ENCODE measurements at places on chromosomes 3 and 15.

DNA sequence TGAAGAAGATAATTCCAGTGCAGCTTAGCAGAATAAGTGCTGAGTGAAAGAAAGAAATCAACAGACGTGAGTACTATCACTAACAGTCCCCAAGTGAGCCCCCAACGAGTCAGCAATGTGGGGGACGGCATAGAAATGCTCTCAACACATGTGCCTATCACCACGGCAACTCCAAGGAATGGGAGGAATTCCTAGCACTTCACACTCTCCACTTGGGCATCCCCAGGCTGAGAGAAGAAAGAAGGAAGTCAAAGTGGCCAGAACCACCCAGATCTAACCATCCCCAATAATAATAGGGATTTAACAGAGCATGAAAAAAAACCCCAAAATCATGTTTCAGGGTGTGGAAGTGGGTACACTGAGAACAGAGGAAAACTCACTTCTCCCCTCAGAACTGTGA is 29.3 kb upstream of the CPNE4 start:
- DNase-seq = no peak

GRCh38 chr3:123841476-123842238 is 42.5 kb downstream of the MYLK start:
- DNase-seq = no peak

GRCh38 chr3:195753581-195753980 is 32.8 kb downstream of the MUC20 start:
- no peak for DNase-seq

GRCh38 chr3:51684971-51685751 is 14.1 kb downstream of the TEX264 start:
- no peak for DNase-seq

DNA sequence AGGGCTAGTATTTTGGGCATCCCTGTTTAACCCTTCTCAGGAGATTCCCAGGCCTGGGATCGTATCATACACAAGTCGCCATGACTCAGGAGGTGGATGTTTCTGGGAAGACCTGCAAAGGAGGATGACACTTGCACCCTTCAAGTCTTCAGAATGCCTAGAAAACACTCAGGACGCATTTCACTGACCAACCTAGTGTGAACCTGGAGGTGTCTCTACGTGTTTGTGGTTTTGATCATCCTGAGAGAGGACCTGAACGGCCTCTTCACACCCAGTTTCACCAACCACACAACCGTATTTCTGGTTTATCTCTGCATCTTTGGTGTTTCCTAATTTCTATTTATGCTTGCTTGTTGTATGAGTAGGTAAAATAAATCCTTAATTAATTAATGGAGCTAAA is 2.8 kb upstream of the CLDND1 start:
- no peak for DNase-seq

DNA sequence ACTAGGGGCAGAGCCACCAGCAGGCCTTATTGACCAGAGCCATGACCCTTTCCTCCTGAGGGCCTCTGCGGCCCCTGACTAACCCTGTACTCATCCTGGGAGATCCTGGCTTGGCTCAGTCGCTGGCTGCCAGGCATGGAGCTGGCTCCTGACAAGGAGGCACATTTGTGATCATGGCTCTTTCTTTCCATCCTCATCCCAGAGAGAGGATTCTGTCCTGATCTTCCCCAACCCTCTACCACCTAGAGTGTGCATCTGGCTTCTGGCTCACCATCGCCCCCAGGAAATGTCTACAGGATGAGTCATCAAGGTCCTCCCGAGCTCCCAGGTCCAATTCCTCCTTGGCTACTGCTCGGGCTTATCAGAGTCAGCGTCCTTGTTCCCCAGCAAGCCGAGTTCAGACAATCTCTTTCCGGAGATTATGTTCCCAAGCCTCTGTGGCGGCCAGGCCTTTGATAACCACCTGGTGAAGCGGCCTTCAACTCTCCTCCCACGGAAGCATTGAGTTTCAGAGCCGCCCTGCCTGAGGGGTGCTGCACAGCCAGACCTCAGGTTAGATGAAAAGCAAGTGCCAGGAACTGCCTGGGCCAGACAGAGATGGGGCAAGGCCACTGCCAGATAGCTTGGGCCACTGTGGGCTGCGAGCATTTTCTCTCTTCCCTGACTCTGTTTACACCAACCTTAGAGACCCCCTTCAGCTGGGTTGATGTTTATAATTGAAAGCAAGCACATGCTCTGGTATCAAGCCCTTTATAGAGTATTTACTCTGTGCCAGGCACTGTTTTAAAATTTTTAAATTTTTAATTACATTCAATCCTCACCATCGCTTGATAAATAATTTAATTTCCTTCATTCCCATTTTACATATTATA is 44.3 kb upstream of the MRPS22 start:
- DNase-seq = no peak

DNA sequence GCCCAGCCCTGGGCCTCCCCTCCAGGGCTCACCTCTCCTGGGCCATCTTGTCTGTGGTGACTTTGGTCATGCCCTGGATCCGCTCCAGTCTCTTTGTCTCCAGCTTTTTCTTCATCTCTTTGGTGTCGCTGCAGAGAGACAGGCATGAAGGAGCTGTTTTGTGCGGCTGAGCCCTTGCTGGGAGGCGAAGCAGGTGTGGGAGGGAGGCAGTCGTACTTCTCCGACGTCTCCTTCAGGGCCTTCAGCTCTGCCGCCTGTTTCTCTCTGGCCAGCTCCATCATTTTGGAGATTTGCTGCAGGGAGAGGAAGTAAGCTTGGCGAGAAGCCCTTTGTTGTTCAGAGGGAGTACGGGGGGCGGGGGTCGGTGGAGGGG is 7.7 kb upstream of the ANKRD63 start:
- DNase-seq = no peak

DNA sequence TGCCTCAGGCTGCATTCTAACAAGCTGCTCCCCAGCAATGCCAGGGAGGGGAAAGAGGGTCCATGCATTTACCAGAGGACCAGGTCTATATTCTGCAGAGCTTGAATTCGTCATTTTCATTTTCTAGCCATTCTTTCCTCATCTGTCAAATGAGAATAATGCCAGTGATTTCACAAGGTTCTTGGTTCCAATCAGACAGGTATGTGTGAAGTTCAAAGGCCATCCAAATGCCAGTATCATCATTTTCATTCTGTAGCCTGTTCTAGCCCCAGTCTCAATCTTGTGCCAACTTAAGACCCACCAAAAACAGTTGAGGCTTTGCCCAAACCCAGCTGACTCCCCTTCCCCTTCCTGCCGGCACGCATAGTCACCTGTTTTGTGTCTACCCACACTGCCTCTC is 112.7 kb downstream of the IQSEC1 start:
- no peak for DNase-seq

GRCh38 chr3:61226166-61226686 is 25.0 kb downstream of the FHIT start:
- DNase-seq = no peak

GRCh38 chr3:144112437-144112836 is 140.8 kb downstream of the DIPK2A start:
- no peak for DNase-seq
